ENCODE measurements at places on chromosomes 6 and 20.

GRCh38 chr20:17524560-17524959 lies 6.6 kb downstream of the BFSP1 start:
- DNase-seq, result no peak

- no peak for DNase-seq
These were observed 9.7 kb upstream of the CD40 start for GRCh38 chr20:46108435-46108841.

DNA sequence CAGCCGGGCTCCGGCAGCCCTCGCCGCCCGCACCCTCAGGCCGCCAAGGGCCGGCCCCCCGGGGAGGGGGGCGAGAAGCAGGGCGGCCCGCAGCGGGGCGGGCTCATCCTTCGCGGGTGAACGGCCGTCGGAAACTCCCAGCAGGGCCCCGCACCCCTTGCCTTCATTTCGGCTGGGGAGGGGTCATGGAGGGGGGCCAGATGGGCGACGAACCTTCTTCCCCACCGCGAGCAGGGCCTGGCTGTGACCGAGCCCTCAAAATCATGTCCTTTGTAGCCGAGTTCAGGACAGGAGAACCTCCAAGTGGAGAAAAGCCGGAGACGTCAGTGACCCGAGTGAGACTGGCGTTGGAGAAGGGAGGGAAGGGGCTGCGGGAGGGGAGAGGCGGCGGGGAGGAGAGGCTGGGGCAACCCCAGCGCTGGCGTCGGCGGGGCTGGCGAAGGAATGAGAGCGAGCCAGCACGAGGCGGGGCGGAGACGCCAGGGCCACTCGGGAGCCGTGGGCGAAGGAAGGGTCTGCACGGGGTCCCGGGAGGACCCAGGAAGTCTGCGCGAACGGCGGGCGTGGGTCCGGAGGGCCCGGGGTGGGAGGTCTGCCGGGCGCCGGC lies 571 bp upstream of the FOXC1 start:
- DNase-seq, result no peak

- no peak for DNase-seq
These were observed 33.9 kb downstream of the ITPR3 start for GRCh38 chr6:33654831-33655554.

DNA sequence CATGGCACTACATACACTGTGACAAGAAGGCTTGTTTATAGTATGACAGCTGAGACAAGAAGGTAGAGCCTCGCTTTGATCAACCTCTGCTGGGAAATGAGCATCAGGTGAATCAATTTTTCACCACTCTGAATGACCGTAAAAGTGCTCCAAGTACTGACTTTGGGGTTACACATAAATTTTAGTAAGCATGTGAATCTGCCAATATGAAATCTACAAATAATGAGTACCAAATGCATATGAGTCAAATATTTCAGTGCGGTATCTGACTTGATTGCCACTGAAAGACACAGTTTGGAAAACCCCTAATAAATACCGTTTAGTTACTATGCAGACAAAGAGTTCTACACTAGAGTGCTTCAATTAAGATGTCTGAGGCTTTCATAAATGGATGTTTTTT lies 77.8 kb downstream of the ATG5 start:
- no peak for DNase-seq

GRCh38 chr6:110482774-110483400 lies 6.5 kb upstream of the SLC22A16 start:
- no peak for DNase-seq

GRCh38 chr6:140275725-140276124 lies 901.3 kb upstream of the CITED2 start:
- DNase-seq, result no peak

DNA sequence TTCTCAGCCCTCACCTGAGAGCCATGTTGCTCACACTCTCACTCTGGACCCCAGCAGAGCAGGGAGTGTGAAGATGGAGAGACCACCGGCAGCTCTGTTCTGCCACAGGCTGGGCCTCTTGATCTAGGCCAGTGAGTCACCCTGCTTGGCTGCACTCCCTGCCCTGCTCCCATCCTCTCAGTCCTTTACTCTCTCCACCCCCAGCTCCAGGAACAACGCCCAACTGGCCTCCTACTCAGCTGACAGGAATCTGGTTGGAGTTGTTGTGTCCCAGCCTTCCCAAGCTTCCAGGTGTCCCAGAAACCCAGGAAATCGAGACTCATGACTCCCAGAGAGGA lies at the start of gene PSORS1C1:
TSS of gene PSORS1C1 (plus strand) at position 260 of the 338 bp plus-strand sequence. CDS start 14,833 bp downstream, outside the sequence.
- DNase-seq, result no peak

DNA sequence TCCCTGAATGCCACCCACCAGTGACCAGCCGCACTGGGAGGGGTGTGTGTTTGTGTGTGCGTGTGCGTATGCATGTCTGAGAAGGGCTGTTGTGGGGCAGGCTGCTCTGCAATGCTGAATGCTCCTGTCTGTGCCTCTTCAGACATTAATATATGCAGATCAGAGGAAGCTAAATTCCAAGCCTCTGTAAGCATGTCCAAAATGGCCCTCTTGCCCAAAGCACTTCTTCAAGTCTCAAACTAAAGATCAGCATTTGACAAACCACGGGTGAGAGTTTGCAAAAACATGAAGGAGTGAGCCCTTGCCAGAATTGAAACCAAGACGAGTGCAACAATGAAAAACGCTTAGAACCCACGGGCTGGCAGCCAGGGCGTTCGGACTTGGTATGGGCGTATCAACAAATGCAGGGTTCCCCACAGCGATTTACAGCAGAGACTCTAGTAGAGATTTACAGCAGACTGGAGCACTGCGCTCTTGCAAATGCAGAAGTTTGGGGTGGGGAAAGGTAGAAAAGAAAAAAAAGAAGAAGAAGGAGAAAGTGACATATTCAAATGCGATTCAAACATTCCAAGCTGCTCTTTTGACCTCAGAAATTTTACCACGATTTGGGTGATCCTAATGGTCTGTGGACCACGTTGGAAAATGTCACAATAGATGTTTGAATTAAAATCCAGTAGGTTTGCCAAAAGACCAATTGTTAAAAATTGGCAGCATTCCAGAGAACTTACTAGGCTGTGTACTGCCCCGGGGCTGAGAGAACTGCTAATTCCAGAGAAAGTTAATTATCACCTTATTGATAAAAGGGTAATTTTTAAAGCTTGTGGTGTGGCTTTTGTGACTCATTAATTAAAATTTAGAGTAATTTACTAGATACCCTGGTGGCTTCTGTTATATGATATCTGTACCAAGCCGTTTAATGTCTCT lies 3.5 kb downstream of the SCML4 start:
- DNase-seq, result peak; percentile 33

- no peak for DNase-seq
These were observed 201.7 kb upstream of the FOXQ1 start for GRCh38 chr6:1110164-1110563.

- DNase-seq, result no peak
These were observed 7.5 kb upstream of the BHLHE23 start for GRCh38 chr20:63014287-63014686.

DNA sequence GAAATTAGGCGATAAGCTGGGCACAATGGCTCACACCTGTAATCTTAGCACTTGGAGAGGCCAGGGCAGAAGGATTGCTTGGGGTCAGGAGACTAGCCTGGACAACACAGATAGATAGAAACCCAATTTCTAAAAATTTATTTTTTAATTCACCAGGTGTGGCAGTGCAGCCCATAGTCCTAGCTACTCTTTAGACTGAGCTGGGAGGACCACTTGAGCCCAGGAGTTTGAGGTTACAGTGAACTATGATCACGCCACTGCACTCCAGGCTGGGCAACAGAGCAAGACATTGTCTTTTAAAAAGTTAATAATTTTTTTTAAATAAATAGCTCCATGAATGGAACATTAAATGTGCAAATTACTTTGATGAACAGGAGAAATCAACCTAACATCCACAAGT lies 8.2 kb downstream of the ZNF318 start:
- no peak for DNase-seq

- no peak for DNase-seq
These were observed at the start of gene DEFB123 for GRCh38 chr20:31440012-31440659. DEFB123 (plus strand) TSS chr20:31440632; CDS start chr20:31440699, 67 bp downstream.

GRCh38 chr20:582204-582603 lies 27.9 kb downstream of the TCF15 start:
- DNase-seq, result no peak

- DNase-seq, result no peak
These were observed 685.6 kb downstream of the DOK5 start for GRCh38 chr20:55160996-55161395.

- DNase-seq, result no peak
These were observed 1278.8 kb upstream of the EYS start for GRCh38 chr6:66985816-66986215.

DNA sequence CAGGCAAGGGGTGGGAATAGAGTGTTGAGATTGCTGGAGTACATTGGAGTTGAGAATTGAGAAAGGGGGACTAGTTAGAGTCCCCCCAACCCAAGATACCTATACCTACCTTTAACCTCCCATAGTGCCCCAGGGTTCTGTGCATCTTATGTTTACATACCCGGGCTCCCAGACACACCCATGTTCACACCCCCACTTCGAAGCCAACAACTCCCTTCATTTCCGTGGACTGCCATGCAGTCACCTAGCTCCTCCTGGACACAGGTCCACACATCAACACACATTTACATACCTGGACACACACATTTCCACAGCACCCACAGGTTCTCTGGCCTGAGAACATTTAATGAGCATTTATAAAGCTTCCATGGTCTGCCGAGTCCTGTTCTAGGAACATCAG lies 5.1 kb downstream of the TMEM63B start:
- no peak for DNase-seq

DNA sequence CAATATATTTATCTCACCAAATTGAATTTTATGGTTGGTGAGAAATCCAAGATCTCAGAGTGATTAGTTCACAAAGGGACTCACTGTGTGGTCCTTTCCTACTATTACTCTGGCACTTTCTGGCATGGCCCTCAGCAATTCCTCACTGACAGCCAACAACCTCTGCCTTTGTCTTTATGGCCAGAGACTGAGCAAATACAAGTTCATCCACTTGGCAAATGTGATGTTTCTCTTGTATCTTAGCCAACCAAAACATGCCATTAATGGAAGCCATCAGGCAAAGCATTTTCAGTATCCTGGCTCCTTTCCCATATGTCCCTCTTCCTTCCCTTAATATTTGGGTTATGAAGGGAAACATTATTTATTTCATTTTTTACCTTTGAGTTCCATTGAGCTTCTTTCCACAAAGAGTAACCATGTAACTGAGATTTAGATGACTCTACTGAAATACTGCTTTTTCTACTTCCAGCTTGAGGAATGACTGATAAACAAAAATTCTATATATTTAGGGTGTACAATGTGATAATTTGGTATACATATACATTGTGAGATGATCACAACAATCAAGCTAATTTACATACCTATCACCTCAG lies 30.8 kb upstream of the SMLR1 start:
- DNase-seq, result no peak

DNA sequence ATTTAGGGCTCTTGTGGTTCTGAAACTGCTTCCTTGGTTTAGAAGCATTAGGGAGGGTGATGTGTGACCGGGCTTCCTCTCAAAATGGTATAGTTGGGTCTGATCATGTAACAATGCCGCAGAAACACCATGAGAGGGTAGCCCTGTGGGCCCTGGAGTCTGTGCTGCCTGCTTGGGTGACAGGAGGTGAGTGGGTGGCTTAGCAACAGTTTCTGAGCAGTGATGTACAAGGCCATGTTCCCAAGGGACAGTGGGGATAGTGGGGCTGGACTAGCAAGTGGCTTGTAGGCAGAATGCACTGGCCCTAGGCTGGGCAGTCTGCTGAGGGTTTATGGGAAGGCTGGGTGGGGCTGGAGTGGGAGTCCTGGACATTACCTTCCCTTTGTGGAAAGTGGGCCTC lies 106.9 kb upstream of the MYL9 start:
- no peak for DNase-seq

DNA sequence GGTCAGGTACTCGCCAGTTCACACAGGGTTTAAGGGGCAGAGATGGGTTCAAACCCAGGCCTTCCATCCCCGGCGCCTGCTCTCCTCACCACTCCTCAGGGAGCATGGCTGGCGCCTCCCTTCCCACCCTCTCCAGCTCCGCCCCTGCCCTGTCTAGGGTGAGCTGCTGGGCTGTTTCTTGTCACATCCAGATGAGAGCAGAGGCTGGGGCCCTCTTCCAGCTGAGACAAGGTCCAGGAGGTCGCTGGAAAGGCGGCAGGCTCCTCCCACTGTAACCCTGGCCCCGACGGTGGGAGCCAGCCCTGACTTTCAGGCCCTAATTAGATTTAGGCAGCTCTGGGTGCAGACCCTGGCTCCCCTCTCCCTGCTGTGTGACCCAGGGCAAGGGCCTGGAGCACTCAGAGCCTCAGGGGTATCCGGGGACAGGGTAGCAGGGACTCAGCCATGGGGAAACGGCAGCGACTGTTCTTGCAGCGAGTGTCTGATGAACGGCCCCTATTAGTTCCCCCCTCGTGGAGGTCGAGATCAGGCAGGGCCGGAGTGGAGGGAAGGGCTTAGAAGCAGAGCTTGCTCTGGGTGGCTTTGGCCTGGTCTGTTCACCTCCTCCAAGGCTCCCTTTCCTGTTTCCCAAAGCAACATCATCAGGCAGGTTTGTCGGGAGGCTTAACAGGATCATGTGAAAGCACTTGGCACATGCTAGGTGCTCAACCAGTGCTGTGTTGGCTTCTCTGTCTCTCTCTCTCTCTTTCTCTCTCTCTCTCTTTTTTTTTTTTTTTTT lies 33.4 kb downstream of the SNAI1 start:
- no peak for DNase-seq

- DNase-seq, result no peak
These were observed 74.5 kb upstream of the RBM24 start for GRCh38 chr6:17206566-17207072.

- DNase-seq, result no peak
These were observed 662.4 kb downstream of the UTRN start for GRCh38 chr6:144947398-144947976.

DNA sequence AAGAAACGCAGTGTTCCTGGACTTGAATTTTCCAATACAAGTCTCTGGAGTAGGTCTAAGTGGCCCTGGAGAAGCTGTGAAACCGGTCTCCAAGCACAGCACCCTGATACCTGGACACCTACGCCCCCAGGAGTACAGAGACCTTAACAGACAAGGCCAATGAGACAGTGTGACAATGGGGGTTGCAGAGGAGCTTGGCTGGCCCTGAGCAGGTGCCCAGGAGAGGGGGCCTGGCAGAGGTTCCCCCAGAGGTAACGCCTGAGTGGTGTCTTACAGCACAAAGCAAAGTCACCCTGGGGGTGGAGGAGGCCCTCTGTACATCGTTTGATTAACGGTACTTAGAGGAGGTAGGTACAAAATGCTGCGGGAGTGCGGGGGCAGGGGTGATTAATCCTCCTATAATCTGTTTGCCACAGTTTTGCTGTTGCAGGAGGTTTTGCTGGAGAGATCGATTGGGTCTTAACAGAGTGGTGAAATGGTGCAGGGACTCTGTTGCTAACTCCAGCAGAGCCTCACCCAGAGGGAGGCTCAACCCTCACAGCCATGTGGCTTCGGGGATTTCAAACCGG lies 37.3 kb upstream of the APCDD1L start:
- DNase-seq, result no peak

DNA sequence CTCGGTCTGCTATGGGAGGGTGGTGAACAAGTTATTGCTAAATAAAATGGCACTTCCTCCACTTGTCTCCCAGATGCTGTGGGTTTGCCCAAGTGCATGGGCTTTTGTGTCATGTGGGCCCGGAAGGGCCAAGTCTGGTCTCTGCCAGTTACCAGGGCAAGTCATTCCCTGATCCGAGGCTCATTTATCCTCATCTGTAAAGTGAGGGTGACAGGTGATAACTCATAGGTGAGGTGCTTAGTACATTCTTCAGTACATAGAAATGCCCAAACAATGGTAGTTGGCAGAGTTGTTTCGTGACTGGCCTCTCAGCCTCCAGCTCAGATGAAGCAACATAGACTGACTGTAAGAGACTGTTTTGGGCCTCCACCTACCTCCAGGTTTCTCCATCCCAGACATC lies 2.0 kb upstream of the MUCL3 start:
- DNase-seq, result no peak

GRCh38 chr6:44925100-44925739 lies 402.9 kb upstream of the RUNX2 start:
- no peak for DNase-seq

GRCh38 chr6:38192487-38192886 lies 373.0 kb downstream of the ZFAND3 start:
- DNase-seq, result no peak

Measured in activated T-cell treated with anti-CD3 and anti-CD28 coated beads for 1 hour (primary cell).